ENCODE measurements at places on chromosomes 12 and 14.

- peak; percentile 45 for DNase-seq
Measured at GRCh38 chr14:78153064-78153341, 17.2 kb upstream of the NRXN3 start.

- no peak for DNase-seq
Measured at GRCh38 chr12:49111206-49111605, 559 bp upstream of the LMBR1L start.

DNA sequence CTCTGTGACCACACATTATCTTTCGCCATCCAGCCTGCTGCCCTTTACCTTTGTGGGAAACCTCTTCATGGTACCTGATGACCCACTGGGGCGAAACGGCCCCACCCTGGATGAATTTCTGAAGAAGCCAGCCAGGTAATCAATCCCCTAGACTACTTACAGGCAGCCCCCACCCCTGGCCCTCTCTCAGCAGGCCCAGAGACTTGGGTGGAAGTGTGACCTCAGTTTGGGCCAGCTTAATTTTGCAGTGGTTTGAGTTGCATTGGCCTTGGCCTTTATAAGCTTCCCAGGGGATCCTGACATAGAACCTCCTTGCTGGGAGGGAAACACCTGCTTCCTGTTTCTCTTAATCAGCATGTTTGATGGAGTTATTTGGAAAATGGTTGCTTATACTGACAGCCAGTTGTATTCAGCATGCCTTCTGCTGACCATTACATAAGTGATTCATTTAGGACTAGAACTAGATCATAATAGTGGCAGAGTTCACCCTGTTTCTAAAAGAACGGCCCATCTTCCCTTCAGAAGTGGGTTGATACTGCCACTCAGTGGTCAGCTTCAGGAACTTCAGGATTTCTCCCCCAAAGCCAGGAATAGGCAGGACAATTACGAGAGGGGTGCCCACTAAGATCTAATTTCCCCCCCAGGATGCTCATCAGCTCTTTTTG is 6.1 kb downstream of the SDR39U1 start:
- peak; percentile 76 for DNase-seq

DNA sequence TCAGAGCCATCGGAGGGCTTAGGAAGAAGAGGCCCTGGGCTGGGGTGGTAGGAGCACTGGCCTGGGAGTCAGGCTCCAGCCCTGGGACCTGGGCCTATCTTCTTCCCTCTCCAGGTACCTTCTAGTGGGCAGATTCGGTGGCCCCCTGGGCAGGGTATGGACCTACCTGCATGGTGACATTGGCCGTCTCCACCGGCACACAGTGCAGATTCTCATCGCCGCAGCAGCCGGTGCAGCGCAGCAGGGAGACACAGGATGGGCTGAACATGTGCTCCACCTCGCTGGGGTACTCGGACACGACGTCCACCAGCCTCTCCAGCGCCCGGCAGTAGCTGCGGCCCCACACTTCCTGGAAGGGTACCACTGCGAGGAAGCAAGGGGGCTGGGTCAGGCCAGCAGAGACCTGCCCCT is 6.2 kb downstream of the PGF start:
- DNase-seq: no peak

GRCh38 chr14:96303981-96304380 is 48.0 kb downstream of the BDKRB1 start:
- no peak for DNase-seq

DNA sequence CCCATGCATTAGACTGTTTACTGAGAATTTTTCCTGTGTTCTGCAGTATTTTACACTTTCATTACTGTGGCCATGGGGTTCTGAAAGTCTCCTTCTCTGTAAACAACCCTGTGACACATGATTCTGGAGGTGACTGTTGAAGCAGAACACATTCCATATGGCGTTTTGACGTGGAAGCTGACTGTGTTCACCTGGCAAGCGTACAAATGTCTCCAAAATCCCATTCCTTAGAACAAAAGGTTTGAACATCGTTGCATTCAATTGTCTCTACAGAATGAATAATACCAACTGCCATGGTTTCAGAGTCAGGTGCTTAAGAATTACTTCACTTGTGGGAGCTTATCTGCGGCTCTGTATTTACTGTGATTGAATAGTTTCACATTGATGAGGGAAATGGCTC is 485.6 kb upstream of the TMEM132C start:
- peak; percentile 37 for DNase-seq

GRCh38 chr12:25852792-25853191 is 105.7 kb upstream of the RASSF8 start:
- DNase-seq: no peak

GRCh38 chr14:67533754-67534085 is 630 bp downstream of the PLEKHH1 start:
- no peak for DNase-seq

GRCh38 chr12:54333420-54334034 is 8.6 kb downstream of the COPZ1 start:
- no peak for DNase-seq

- DNase-seq: no peak
Measured at GRCh38 chr12:46892034-46892705, 66.4 kb upstream of the SLC38A4 start.

GRCh38 chr12:70459786-70460185 is 93.7 kb downstream of the KCNMB4 start:
- DNase-seq: no peak

GRCh38 chr14:66219886-66220285 is 266.3 kb upstream of the CCDC196 start:
- no peak for DNase-seq

- no peak for DNase-seq
Measured at GRCh38 chr12:115223991-115224390, 540.0 kb upstream of the TBX3 start.

- no peak for DNase-seq
Measured at GRCh38 chr14:34363733-34364134, 98.3 kb downstream of the SPTSSA start.

DNA sequence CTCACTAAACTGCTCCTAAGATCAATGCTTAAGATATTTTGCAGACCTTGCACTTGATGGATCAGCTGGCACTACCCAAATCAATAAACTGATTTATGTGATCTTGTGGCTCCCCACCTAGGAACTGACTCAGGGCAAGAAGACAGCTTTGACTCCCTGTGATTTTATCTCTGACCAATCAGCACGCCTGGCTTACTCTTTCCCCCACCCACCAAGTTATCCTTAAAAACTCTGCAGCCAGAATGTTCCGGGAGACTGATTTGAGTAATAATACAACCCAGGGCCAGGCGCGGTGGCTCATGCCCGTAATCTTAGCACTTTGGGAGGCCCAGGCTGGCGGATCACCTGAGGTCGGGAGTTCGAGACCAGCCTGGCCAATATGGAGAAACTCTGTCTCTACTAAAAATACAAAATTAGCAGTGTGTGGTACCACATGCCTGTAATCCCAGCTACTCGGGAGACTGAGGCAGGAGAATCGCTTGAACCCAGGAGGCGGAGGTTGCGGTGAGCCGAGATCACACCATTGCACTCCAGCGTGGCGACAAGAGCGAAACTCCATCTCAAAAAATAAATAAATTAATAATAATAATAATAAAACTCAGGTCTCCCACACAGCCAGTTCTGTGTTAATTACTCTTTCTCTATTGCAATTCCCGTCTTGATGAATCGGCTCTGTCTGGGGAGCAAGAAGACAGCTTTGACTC is 12.0 kb downstream of the MORN3 start:
- DNase-seq: no peak

- no peak for DNase-seq
Measured at GRCh38 chr12:93059925-93060665, 131.0 kb upstream of the EEA1 start.

DNA sequence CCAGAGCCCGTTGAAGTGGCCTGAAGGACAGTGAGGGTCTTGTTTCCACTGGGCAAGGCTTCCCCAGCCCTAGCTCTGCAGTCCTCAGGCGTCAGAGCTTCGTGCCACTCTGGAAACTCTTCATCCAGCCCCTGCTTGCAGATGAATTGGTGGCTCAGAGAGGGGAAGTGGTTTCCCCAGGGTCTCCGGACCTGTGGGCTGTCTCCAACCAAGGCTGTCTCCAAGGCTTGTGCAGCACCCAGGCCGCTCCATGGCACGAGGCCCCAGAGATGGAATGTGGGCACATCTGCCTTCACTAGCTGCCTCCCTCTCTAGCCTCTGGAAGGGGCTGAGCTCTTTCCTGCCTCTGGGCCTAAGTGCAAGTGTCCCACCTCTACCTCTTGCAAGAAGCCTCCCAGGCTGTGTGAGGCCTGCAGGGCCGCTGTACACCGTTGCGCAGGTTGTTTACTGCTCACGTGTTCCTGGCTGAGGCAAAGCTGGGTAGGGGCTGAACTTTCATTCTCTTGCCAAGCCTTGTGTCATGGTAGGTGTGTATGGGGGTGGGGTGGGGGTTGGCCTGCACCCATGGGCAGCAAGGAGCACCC is 11.1 kb downstream of the RIN3 start:
- no peak for DNase-seq

GRCh38 chr12:2248087-2248900 is 195.5 kb downstream of the CACNA1C start:
- peak; percentile 60 for DNase-seq

- no peak for DNase-seq
Measured at GRCh38 chr14:53528185-53528671, 375.1 kb upstream of the DDHD1 start.

- DNase-seq: no peak
Measured at GRCh38 chr14:51950007-51950406, 39.3 kb upstream of the RTRAF start.

- DNase-seq: no peak
Measured at GRCh38 chr12:104303538-104304151, at the start of gene EID3. Gene EID3, plus strand, starts transcription at chr12:104303739. Its CDS starts 196 bp downstream, at chr12:104303935.

- DNase-seq: peak; percentile 51
Measured at GRCh38 chr12:13289653-13290289, 93.2 kb downstream of the EMP1 start.

- DNase-seq: no peak
Measured at GRCh38 chr14:61652526-61653262, 42.6 kb upstream of the HIF1A start.

GRCh38 chr14:101962503-101962874 is 1.9 kb upstream of the DYNC1H1 start:
- peak; percentile 67 for DNase-seq

DNA sequence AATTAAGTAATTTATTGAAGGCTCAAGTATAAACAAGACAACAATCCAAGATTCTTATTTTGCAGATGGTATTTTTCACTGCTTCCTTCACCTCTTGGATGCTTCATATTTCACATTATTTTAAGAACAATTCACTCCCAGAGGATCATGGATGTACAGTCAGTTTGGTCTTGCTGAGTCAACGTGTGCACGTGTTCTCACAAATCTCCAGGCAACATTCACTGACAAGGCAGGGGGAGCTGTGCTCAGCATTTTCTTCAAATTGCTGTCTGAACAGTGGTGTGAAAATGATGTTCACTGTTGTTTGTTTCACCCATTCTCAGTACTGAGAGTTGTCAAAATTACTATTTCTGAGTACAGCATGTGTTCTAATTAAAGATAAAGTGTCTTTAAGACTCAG is 118.3 kb upstream of the SLC38A4 start:
- no peak for DNase-seq

DNA sequence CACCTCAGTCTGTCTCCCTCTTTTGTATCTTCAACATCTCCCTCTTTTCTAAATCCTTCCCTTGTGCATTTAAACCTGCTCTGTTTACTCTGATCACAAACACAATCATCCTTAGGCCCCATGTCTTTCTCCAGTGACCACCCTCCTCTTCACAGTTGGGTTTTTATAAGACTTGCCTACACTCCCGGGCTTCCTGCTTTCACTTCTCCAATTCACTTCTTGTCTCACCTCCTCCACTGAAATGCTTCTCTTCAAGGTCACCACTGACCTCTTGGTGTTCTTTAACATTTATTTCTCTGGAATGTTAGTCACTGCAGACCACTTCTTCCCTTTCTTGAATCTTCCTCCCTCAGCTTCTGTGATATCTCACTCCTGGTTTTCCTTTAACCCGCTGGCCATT is 8.7 kb upstream of the SMCO2 start:
- DNase-seq: no peak

DNA sequence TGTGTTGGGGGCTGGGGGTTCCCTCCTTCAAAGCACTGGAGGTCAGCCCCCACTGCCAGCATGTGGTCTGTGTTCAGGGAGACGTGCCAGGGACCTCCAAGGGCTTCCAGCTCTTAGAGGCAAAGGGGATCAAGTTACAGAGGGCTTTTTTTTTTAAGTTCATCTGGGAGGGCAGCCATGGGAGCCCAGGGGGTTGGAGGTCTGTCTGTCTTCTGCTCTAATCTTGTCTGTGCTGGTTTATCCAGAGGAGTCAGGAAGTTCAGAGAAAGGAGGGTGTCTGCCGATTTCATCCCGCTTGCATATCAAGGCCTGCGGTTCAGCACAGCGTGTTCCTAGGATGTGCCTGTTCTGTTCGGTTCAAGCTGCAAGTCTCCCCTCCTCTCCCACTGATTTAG is 72.2 kb downstream of the TMEM132C start:
- DNase-seq: peak; percentile 61

GRCh38 chr14:100239211-100239839 is 381 bp downstream of the YY1 start:
- DNase-seq: no peak

DNA sequence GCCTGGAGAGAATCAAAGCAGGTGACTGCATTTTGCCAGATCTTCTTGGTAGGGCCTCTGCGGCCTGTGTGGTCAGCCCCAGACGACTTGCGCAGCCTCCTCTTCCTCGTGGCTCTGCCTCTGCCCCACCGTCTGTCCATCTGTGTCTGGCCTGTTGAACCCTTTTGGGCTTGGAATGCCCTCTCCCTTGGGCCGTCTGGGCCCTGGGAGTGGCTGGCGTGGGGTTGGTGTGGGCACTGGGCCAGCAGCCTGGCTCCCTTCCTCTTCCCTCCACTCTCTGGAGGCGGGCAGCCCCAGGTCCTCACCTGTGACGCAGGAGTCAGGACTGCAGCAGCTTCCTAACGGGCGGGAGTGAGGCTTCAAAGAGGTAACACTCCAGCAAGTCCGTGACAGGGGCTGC is 9.7 kb upstream of the CCDC197 start:
- no peak for DNase-seq

DNA sequence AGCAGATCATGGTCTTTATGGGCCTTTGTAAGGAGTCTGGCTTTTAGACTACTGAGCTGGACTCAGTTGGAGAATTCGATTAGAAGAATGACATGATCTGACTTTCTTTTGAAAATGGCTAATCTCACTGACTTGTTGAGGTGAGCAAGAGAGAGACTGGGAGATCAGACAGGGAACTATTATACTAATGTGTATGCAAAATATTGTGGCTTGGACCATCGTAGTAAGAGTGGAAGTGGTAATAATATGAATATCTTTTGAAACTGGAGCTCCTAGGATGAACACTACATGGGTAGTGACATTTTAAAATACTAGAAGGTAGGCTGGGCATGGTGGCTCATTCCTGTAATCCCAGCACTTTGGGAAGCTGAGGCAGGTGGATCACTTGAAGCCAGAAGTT is 56.2 kb upstream of the CCT2 start:
- no peak for DNase-seq

DNA sequence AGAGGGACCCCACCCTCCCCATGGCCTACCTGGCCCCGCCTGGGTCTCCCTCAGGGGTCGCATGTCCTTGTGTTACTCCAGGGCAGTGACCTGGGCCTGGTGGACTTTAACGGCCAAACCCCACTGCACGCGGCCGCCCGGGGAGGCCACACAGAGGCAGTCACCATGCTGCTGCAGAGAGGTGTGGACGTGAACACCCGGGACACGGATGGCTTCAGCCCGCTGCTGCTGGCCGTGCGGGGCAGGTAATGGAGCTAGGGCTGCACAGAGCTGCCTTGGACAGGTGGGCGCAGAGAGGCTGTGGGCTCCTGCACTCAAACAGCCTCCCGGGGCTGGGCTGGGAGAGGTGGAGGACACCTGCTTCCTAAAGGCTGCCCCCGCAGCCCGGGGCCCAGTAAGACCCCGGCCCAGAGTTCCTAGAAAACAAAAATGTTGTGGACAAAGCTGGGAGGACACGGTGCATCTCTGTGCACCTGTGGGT is 21.6 kb downstream of the ASPG start:
- no peak for DNase-seq

All from NCI-H1092 treated with DMSO at 0.1 percent for 48 hours (cell line).